NCI-H69 (cell line): ENCODE measurements at places on chromosomes 7 and 10.
A peak's percentile ranks its signal among the peaks of the same experiment; 100 is the strongest.

DNA sequence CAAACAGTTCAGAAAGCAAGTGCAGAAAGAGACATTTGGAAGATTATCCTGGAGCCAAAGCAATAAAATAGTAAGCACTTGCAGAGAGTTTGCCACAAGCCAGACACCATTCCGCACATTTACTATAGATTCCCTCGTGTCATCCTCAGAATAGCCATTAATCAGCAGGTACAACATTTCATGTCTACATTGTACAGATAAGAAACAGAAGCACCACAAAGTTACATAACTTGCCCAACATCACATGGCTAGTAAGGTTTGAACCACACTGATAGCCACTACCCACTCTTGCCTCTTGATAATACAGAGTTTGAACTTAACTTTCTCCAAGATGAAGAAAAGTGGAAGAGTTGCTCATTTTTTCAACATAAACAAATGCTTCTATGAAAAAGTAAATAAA is 40.6 kb upstream of the GHITM start:
- DNase-seq, result no peak

GRCh38 chr10:11975795-11976194 is 66.8 kb downstream of the UPF2 start:
- no peak for DNase-seq

- peak; percentile 64 for DNase-seq
Measured at GRCh38 chr10:58641095-58641531, 128.4 kb downstream of the BICC1 start.

DNA sequence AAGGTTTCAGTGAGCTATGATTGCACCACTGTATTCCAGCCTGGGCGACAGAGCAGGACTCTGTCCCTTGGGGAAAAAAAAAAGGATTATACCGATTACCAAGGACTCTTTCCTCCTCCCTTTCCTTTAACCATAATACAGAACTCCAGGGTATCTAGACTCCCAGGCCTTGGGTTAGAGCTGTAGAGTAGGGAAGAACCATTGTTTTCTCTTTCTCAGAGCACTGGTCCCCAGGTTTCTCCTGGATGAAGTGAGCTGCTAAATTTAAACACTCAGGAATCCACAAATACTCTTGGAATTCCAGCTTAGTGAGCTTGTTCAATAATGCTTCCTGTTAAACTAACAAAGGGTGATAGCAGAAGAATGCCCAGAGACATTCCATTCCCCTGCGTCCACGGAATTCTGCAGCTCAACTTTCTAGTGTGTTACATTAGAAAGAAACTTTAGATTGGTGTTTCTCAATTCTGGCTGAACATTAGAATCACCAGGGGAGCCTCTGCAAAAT is 14.6 kb upstream of the RPEL1 start:
- no peak for DNase-seq

GRCh38 chr10:129891806-129892205 is 72.3 kb downstream of the EBF3 start:
- DNase-seq, result no peak

DNA sequence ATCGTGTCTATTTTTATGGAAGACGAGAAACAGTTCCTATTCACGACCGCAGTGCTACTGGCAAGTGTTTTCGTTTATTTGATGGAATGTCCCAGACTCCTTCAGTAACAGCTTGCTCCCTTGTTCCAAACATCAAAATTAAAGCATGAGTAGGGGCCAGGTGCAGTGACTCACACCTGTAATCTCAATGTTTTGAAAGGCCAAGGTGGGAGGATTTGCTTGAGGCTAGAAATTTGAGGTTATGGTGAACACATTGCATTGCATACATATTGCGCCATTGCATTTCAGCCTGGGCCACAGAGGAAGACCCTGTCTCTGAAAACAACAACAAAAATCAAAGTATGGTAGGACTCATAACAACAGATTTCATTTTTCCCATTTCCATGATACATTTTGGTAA is 22.8 kb downstream of the PTTG1IP2 start:
- DNase-seq, result no peak

- no peak for DNase-seq
Measured at GRCh38 chr7:136728945-136729344, 139.5 kb upstream of the CHRM2 start.
